ENCODE measurements at places on chromosomes 7 and 10. TPM values are rescaled to one million over a fixed set of nuclear protein-coding genes. Genes with fewer than 3 reads are reported as not detected.

C10orf143 gene
- 0.50 TPM for total RNA-seq

CPA2 gene
- total RNA-seq = 298 TPM

ZDHHC4 gene
- 60.4 TPM for total RNA-seq

ECD gene
- 30.1 TPM for total RNA-seq

SLC13A4 gene
- not detected for total RNA-seq

C10orf105 gene
- total RNA-seq = not detected

DNA sequence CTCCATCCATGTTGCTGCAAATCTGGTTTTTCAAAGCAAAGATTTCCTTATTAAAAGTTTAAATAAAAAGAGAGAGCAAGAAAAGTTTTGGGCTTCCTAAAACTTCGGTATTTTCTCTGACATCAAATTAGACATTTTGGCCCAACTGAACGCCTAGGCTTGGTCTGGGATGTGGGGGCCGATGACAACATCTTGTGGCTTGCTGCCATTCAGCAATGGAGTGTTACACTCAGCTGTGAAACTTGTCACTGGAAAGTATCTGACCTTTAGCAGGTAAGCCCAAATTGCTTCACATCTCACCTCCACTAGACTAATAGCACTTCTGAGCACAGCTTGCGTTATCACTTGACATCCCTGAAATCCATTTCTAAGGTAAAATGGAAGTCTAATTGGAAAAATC, 320.6 kb downstream of the GATA3 start:
- DNase-seq = no peak

GRCh38 chr7:46569133-46569465, 648.0 kb upstream of the IGFBP3 start:
- DNase-seq = no peak

DNA sequence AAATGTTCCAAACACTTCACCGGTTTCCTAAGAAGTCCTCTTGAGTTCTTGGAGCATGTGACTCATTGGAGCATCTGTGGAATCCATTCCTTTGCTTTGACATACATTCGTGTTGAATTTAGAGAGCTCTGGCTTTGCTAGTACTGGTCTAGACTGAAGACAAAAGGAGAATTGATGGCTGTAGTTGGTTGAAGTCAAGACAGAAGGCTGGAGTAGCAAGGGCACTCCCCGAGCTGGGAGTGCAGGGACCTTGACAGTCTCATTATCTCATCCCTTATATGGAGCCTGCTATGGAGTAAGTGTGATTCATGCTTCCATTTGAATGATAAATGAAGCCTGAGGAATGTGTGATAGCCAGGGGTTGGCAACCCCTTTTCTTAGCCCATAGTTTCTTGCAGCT, 1249.1 kb downstream of the TYW1 start:
- peak; percentile 21 for DNase-seq

DNA sequence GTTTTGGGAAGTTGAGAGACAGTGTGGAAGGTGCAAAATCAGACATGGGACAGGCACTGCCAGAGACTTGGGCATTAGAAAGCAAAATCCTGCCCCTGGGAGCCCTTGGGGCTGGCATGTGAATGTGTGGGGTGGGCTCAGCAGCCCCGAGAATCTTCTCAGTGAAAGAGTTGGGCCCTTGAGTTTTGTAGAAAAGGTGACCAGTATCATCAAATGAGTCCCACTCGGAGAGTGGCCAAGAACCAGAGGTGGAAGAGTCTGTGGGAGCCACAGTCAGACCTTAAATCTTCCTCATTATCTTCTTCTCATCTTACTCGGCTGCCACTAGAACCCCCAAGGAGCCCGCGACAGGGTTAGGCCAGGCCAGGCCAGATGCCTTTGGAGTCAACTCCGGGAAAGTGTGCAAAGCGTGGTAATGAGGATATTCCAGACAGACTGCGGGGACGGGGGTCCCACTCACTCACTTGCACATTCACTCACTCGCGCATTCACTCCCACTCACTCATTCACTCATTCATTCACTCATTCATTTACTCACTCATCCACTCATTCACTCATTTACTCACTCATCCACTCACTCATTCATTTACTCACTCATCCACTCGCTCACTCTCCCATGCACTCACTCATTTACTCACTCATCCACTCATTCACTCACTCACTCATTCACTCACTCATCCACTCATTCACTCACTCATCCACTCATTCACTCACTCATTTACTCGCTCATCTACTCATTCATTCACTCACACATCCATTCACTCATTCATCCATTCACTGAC, 74.9 kb downstream of the CARD11 start:
- no peak for DNase-seq

- DNase-seq = no peak
Measured at GRCh38 chr10:91511549-91512330, 101.6 kb downstream of the HECTD2 start.

- no peak for DNase-seq
Measured at GRCh38 chr7:126533715-126534114, 719.0 kb downstream of the GRM8 start.

DNA sequence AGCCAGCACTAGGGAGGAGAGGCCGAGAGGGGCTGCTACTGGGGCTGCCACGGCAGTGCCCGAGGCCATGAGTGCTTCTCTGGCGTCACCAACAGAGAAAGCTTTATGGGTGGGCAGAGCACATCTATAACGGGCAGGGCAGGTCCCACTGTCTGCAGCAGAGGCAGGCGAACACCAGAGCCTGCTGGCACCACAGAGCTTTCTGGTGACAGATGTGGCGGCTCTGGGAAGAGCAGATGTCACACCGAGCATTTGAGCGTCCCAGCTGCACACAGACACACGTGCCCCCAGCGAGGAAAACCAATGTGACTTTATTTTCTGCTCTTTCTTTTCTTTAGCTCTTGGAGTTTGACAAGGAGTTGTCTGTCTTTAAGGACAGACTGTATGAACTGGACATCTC, 20.5 kb downstream of the NKX6-2 start:
- DNase-seq = no peak

DNA sequence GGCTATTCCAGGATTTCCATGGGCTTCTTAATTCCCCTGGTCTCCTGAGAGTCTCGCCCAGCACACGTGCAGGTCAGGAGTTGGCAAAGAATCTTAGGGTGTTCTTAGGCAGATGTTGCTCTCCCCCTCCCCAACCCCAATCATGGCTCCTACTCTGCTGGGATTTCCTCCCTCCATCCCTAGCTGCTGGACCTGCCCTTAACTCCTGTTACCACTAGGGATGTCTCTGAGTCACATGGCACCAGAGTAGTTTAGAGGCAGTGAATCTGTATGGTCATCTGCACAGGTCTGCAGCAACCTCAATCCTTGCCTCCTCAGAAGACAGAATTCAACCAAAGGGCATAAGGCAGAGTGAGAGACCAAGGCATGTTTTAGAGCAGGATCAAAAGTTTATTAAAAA, 51.8 kb upstream of the CHST3 start:
- DNase-seq = no peak

- no peak for DNase-seq
Measured at GRCh38 chr7:23713285-23714149, 3.5 kb downstream of the STK31 start.

DNA sequence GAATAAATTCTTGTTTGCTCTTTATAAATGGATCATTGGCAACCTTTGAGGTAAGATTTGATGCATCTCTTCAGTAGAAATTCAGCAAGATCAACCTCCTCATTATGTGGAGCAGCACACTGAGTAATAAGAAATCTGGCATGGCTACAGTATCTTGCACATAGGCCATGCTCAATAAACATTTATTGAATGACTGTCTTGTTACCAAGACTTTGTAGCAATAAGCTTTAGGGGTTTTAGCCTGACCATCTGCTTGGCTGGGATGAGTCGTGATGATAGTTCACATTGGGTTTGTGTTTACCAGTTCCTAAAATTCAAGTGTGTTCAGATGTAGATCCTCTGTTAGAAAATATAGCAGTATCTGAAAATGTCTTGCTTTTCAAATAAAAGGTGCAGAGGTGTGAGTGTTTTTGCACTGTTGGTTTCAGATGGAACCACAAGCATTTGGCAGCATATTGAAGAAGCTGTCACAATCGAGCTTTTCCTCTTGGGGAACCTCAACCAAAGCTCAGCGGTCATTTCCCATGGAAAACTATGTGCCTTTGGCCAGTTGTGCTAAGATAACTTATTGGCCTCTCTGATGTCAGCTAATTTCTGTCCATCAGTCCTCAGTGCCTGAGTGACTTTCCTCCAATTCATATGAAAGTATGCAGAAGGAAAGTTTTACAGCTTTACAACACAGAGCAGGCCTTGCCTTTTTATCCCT, 442.6 kb downstream of the GFRA1 start:
- DNase-seq = no peak

- DNase-seq = peak; percentile 49
Measured at GRCh38 chr10:131310551-131311401, 745 bp downstream of the TCERG1L start.

DNA sequence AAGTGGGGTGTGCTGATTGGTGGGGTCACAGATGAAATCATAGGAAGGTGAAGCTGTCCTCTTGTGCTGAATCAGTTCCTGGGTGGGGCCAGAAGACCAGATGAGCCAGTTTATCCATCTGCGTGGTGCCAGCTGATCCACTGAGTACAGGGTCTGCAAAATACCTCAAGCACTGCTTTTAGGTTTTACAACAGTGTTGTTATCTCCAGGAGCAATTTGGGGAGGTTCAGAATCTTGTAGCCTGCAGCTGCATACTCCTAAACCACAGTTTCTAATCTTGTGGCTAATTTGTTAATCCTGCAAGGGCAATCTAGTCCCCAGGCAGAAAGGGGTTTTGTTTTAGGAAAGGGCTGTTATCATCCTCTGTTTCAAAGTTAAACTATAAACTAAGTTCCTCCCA, 17.0 kb upstream of the IFRD1 start:
- DNase-seq = no peak

DNA sequence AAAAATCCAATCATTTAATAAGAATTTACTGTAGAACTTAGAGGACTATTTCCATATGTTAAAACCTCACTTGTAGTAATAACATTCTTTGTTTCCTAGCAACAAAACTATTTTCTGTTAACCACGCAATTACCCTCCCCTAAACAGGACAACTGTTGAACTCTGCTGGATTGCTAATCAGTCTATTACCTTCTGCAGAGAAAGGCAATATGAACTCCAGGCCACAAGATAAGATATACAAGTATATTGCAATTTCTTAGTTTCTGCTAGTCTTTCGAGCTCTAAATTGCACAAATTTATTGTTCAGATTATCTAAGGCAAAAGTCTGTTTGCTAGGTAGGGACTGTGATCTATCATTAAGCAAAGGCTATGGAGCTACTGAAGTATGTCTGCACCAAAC, 920.1 kb upstream of the LRRN3 start:
- peak; percentile 27 for DNase-seq
